ENCODE measurements at places on chromosomes 6 and 20. TPM values are rescaled to one million over a fixed set of nuclear protein-coding genes. Genes with fewer than 3 reads are reported as not detected.

DNA sequence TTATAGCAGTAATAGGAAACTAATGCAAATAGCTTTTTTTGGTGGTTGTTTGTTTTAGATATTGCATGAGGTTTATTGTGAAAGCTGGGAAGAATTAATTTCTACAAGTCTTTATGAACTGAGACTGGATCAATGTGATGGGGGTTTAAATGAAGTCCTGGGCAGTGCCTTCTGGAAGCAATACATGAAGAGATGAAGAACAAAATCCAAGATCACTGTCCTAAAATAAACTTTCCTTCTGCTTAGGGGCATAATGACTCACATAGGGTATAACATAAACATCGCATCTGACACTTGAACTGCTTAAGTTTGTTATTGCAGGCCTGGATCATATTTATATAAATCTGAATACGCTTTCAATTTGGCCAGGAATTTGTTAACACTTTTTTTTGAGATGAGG lies 20.9 kb upstream of the SHLD1 start:
- DNase-seq: no peak

Gene PTPRK
- 82.0 TPM for total RNA-seq

Gene TFAP2B
- 9.0 TPM for total RNA-seq

Gene MYLK2
- not detected for total RNA-seq

DNA sequence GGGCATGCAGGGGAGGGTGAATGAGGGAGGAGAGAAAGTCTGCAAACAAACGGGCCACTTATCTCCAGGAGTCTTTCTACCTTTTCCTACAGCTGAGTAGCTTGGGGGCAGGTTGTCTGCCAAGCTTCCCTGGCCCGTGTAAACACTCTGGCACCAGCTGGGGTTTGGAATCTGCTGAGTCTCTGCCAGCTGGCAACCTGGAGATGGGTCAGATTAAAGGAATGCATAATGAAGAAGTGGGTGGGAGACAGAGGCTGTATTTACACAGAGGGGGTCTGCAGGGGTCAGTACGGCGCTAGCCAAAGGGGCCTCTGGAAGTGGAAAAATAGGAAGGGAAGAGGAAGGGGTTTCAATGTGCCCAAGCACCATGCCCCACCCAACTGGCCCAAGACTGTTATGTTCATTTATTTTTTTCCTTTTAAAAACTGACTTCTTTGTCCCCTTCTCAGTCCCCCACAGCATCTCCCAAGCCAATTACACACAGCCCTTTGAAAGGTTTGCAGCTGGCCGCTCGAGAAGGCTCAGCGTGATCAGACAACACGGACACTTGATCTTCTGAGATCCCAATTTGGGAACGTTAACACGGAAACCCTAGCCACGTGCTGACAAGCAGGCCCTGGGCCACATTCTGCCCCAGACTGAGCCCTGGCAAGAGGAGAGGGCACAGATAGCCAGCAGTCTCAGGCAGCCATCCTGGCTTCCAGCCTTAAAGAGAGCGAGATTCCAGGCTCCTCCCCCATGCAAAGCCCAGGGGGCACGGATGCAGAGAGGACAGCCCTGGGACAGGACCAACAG lies 25.2 kb downstream of the TRAM2 start:
- no peak for DNase-seq

DNA sequence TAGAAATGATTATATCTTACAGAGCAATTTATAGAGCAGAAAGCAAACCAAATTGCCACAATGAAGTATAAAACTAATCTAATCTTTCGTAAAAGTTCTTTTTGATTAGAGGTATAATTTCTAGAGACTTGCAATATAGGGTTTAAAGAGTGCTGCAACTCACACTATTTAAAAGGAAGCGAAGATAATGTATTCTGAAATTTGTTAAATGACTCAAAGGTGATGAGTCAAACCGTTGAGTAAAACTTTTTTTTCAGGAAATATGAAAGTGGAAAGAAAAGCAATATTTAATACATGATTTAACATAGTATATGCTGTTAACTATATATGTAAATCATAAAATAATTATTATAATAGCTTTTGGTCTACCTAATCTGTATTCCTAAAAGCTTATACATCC lies 133.6 kb downstream of the SYNE1 start:
- no peak for DNase-seq

Gene E2F1
- total RNA-seq: 5.6 TPM

- no peak for DNase-seq
Observed at GRCh38 chr6:45386501-45386900, 8.8 kb upstream of the SUPT3H start.

DNA sequence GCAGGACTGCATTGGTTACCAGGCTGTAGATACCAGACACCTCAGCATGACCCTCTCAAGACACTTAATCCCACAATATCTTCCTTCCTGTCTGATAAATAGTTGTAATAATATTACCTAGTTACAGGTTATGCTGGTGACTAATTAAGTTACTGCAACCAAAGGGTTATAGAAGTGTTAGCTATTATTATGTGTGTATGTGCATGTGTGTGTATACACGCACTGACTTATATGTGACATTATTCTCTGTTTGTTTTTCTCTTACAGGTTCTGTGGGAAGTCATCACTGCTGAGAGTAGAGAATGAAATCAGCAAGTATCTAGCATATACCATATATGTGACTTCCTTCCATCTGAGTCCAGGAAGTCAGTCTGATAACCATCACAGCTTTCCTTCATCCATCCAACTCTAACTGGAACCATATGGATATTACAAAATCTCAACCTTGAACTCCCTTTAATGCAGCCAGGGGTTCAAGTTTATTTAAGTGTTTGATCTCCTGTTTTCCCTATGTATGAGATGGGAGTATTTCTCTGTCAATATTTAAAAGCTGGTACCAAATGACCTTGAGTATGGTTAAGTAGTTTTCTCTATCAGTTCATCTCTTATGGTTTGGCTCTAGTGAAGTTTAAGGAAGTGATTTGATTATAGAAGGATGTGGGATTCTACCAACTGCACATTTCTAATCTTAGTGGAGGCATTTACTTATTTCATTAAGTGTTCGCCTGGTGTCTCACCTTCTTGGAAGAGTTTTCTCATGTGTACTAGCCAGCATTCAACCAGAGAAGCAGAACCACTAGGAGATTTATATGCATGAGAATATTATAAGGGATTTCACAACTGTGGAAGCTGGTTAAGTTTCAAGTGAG lies 313.2 kb downstream of the HIVEP2 start:
- DNase-seq: no peak

GRCh38 chr20:35318502-35319157 lies 26.4 kb upstream of the FAM83C start:
- DNase-seq: no peak

GRCh38 chr20:48195121-48195870 lies 410.0 kb upstream of the SULF2 start:
- DNase-seq: no peak

DNA sequence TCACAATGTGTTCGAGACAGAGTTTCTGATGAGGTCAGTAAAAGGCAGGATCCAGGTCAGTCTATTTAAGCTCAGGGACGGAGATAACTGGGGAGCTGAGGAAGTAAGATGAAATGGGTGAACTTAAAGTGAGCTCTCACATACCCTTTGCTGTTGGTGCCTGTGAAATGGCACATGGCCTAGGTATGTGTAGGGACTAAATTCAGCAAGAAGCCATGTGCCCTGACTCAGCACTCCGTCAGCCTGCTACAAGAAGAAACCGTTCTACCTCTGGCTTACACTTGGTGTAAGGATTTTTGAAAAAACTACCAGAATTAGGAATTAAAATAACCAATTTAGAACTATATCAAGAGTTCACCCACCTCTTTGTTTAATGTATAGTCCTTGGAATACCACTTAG lies 41.1 kb upstream of the TRDN start:
- no peak for DNase-seq

DNA sequence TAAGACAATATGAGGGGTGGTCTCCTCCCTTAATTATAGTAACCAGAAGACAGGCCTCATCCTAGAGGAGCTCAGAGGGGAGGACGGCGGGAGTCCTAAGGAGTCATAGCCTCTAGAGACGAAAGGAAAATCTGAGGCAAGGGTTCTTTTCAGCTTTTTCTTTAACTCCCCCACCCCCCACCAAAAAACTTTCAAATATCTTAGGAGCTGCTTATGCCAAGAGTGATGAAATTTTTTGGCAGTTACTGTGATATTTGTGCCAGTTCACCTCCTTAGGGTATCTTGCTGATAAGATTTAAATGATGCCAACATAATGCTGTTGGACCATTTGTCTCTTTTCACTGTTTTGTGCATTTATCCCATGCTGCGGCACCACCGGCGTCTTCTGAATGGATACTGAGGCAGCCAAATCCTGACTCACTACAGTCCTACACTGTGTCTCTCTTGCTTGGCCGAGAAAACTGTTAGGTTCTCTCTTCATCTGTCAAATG lies 44.5 kb upstream of the DSE start:
- DNase-seq: no peak

Gene TFAP2A
- total RNA-seq: 97.0 TPM

DNA sequence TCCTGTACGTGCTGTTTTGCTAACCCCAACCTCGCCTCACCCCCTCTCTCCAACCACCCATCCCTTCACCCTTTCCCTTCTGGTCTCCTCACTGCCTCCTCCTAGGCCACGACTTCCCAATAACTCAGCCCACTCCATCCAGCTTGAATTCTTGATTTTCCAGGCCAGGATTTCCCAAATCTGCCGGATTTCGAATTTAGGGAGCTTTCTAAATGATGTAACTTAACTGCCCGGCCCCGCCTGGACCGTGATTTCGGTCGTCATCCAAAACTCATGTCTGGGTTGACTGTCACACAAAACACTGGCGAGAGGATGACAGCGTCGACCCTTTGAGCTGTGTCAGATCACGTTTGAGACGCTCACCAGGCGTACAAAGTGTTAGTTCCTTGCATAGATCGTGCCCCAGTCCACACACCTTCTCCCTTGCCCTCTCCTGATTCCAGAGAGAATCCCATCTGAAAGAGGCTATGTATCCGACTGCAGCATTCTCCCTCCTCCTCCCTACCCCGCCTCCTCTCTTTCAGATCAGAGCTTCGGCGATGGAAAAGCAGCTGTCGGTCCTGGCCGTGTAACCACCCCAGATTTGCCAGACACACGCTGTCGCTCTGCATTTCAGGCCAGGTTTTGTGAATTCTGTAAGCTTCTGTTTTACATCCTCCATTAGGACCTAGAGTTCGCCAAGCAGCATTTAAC lies 168.2 kb downstream of the GPX5 start:
- DNase-seq: no peak

- no peak for DNase-seq
Observed at GRCh38 chr6:142953373-142954273, 8.6 kb upstream of the HIVEP2 start.

DNA sequence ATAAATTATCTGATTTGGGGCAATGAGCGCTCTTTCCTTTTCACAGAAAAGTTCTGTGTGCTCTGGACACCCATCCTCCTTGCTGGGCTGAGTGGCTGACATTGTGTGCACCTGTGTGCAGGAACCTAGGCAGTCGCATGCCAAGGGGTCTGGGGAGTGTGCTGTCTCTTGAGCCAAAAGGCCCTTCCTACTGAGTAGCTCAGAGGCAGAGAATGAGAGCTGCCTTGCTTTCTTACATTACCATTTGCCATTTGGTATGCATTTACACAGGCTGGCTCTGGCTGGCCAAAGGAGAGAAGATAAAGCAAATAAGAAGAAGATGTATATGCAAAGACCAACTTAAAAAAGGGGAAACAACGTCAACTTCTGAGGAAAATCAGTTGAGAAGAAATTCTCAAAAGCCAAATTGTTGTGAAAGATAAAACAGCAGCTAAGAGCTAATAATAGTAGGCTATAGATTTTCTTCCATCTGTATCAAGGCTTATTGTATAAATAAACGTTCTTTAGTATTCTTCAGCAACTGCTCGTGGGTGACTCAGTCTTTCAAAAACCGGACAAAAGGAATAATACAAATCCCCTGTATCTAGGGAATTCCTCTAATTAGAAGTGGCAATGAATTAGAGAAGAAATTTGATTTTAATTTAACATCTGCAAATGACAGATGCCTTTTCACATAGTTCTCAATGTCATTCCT lies 121.9 kb downstream of the INSM1 start:
- no peak for DNase-seq
